ENCODE measurements at places on chromosomes 2 and 18.

- no peak for DNase-seq
Measured at GRCh38 chr2:162874412-162874811, 35.8 kb upstream of the KCNH7 start.

GRCh38 chr2:217429981-217430500 lies 570.2 kb upstream of the TNP1 start:
- DNase-seq, result no peak

DNA sequence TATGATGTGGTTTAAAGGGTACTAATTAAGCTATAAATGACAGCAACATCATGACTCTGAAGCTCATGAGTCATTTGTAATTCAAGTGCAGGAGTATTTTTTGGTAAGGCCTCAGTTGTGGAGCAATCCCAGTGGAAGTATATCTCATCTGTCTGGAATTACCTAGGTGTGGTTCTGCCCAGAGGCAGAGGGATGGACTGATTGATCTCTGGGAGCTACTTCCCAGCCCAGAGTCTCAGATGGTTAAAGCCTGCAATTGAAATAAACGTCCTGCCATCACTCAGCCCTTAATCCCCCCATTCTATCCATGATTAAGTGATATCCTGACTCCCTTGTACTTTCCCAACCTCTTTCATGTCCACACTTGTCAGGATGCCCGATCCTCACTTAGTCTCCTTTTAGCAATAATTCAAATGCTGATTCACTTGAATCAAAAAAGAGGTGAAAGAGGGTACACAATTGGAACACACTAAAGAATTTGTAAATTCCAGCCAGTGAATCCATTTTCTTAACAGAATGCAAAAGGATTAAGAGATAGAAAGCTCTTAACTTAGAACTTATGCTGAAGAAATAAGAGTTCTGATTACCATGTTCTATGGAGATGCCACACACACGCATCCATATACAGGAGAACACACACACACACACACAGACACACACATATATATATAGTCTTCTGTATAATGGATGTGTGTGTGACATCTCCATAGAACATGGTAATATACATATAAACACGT lies 664.4 kb downstream of the NYAP2 start:
- DNase-seq, result no peak

- no peak for DNase-seq
Measured at GRCh38 chr2:159256159-159256558, 30.3 kb downstream of the WDSUB1 start.

GRCh38 chr2:9693646-9694045 lies 62.8 kb upstream of the YWHAQ start:
- no peak for DNase-seq

- no peak for DNase-seq
Measured at GRCh38 chr2:109452318-109453305, 161.2 kb downstream of the SEPTIN10 start.

DNA sequence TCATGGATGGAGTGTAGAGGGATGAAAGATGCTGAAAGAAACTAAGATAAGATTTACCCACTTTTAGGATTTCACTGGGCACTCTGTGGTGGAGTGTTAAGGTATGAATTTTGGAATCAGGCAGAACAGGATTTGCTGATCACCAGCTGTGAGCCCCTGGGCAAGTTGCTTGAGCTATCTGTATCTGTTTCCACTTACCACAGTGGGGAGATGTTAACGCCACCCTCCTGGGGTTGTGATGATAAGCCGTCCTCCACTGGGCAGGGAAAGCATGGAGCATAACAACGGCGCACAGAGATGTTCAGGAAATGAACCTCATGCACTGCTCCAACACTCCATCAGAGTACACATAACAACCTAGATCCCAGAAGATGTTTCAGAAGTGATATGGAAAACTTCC lies 160.6 kb downstream of the MTCL1 start:
- no peak for DNase-seq

DNA sequence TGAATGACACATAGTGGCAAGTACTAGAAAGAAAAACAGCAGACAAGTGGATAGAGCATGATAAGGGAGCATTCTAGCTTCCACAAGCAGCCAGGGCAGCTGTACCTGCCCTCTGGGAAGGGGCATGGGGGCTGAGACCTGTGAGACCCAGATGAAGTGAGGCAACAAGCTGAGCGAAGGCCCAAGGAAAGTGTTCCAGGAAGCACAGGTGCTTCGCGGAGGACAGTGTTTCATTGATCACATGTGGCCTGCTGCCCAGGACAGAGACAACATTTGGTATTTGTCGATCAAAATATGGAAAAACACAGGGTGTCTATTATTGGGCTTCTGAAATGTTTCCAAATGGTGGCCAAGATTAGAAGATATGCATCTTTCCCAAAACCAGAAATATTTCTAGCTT lies 149.1 kb downstream of the ZNF516 start:
- DNase-seq, result no peak

GRCh38 chr2:88016960-88017779 lies 823 bp upstream of the RNU2-63P start:
- no peak for DNase-seq

DNA sequence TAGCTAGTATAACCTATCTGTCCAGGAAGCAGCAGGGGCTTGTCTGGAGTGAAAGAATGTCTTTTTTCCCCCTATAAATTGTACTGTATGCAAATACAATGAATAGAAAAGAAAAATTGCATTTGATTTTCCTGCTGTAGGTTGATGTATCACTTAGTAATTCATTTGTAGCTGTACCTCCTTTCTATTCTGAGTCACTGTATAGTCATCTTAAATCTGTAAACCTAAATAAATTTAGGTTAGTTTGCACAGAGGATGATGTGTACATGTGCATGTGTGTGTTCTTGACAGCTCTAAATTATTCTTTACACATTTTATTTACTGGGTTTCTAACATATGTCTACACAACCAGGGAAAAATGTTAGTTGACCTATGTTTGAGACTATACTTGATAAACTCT lies 478.7 kb upstream of the CNTNAP5 start:
- DNase-seq, result no peak

DNA sequence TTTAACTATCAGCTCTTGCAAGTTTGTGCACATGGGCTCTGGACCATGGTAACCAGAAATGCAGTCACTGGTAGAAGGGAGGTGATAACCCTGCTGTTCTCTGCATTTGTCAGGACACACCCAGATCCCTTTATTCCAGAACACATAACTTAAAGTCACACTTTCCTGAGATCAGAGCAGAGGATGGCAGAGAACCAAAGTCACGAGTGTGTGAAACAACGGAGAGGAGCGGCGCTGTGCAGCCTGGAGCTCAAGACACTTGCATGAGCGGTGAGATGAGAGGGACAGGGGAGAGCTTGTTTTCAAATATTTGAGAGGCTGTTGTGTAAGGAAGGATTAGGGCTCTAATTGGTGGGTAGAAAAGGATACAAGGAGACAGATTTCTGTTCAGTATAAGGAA lies 43.3 kb upstream of the AAK1 start:
- DNase-seq, result no peak

GRCh38 chr18:697800-698199 lies 14.6 kb downstream of the ENOSF1 start:
- no peak for DNase-seq

- DNase-seq, result no peak
Measured at GRCh38 chr2:85221067-85221691, 88.0 kb downstream of the TCF7L1 start.

DNA sequence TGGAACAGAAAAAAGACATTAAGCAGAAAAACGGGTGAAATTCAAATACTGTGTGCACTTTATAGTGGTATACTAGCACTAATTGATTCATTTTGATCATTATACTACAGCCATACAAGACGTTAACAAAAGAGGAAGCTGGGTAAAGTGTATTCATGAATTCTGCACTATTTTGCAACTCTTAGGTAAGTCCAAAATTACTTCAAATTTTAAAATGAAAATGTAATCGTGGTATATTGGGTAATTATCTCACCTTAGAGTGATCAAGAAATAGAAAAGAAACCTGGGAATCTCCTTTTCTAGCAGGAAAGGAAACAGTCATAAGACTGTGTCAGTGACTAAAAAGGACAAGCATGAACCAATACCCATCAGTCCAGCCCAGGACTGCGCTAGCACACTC lies 5.4 kb downstream of the TGFBRAP1 start:
- no peak for DNase-seq

- no peak for DNase-seq
Measured at GRCh38 chr2:48369971-48370370, 160.0 kb upstream of the STON1 start.

GRCh38 chr2:68673631-68674030 lies 30.3 kb downstream of the PROKR1 start:
- DNase-seq, result no peak

- no peak for DNase-seq
Measured at GRCh38 chr2:176039375-176039774, 37.3 kb upstream of the LNPK start.

DNA sequence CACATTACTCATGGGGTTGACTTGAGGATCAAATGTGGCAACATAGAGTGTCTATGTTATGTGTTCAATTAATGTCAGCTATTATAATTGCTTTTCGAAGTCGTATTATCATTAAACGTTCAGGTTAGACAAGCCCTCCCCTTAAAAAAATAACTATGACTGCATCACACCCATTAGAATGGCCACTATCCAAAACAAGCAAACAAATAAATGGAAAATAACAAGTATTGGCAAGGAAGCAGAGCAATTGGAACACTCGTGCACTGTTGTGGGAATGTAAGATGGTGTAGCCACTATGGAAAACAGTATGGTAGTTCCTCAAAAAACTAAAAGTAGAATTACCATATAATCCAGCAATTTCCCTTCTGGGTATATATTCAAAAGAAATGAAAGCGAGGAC lies 10.0 kb upstream of the CTIF start:
- DNase-seq, result no peak

- DNase-seq, result no peak
Measured at GRCh38 chr18:65924904-65925303, 174.1 kb downstream of the CDH7 start.
